ENCODE measurements at places on chromosomes 7 and 10.

DNA sequence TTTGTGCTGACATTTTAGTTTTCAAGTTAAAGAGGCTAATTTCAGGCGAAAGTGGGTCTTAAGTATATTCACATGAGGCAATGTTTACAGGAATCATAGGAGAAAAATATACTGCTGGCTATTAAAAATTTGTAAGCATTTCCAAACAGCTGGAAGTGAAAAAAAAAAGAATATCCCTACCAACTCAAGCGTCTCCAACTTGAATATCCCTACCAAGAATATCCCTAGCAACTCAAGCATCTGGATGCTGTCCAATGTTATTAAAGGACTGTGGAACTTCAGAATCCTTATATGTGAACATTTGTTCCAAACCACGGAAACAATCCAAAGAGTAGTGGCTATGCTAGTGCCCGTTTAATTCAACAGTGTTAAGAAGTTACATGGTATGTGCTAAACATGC lies 1303.0 kb downstream of the GATA3 start:
- DNase-seq: no peak

- DNase-seq: no peak
Observed at GRCh38 chr7:100215895-100216294, 3.9 kb upstream of the PVRIG start.

DNA sequence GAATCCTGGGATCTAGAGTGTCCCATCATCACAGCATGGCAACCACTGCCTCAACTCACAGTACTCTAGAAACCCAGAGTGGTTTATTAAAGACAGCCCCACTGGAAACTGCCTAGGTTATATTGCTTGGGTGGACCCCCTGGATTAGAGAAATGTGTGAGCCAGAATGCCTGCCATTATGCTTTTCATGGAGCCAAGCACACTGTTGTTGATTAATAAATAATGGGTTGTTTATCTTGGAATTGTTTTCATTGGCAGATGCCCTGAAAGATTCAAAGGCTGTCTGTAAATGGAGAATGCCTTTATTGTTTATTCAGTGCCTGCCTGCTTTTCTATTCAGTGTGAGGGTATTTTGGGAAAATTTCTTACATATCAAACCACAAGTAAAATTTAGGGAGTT lies 52.1 kb downstream of the GNAI1 start:
- DNase-seq: no peak

DNA sequence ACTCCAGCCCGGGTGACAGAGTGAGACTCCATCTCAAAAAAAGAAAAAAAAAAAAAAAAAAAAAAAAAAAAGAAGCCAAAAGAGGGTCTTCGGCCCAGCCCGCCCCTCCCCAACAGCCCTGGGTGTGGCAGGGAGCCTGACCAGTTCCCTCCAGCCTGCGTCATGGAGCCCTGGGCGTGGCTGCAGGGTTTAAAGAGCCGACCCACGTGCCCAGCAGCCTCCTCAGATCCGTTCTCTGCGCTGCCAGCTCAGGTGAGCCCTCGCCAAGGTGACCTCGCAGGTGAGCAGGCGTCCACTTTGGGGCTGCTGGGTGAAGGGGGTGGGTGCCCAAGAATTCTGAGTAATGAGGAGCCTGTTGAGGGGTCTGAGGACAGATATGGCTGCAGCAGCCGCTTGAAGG lies at the start of gene FXYD4:
TSS of gene FXYD4 (plus strand) at position 219 of the 400 bp plus-strand sequence. CDS start 2,111 bp downstream, outside the sequence.
- no peak for DNase-seq

GRCh38 chr7:126443951-126444350 lies 808.8 kb downstream of the GRM8 start:
- DNase-seq: no peak

DNA sequence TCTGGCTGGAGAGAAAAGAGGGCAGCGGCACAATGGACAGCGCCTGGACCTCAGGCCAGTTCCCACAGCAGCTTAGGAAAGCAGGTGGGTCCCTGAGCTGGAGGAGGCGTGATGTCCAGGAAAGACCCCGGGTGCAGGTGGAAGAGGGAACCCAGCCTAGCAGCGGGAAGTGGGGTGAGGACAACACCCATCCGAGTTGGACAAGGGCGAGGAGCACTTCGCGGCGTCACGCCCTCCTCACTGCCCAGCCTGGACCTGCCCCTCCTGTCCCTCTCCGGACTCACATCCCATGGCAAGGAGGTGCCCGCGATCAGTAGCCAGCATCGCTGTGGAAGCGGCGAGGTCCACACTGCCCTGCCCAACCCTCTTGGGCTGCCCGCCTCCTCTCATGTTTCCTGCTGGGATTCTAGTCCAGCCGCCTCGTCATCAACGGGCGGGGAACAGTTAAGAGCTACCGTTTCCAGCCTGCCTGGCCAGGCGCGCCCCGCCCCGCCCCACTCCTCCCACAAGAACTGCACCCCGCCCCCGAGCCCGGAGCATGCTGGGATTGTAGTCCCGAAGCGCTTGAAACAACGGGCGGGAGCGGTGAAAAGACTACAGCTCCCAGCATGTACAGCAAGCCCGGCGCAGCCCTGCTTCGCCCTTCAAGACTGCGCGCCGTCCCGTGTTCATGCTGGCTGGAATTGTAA lies 930.6 kb upstream of the ZNF722 start:
- no peak for DNase-seq

- no peak for DNase-seq
Observed at GRCh38 chr10:18738835-18739234, 79.6 kb downstream of the ARL5B start.

DNA sequence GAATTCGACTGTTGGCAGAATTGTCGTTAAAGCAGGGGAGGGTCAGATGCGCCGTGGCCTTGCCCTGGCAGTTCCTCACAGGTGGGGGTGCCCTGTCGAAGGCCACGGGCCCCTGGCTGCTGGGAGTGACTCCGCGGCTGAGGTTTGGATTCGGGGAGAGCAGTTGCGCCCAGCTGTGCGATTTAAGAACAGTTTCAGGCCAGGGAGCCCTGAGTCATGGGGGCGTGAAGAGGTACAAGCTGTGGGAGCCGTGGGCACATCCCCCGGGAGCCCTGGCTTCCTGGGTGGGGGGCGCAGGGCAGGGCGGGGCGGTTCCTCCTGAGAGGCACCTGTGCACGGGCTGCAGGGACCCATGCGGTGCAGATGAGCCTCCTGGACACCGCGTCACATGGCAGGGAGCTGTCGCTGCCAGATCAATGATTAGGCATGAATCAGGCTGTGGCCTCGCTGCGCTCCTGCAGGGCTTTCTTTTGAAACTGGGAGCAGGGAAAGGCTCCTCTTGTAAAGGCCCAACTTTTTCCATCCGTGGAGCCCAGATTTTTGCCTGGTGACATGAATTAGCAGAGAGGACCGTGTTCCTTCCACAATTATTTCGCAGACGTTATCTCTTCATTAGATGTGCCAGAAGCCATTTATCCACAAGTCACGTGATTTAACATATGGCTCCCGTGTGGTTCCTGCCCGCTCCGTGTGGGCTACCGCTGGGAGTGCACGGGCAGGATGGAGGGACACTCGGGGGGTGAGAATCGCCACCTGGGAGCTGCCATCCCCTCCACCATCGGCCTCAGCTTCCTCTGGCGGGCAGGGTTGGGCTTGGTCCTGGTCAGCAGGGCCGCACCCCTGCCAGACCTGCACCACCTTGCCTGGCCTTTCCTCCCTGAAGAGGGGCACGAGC lies 918 bp downstream of the PWWP2B start:
- no peak for DNase-seq

- no peak for DNase-seq
Observed at GRCh38 chr7:134197345-134197744, 70.2 kb downstream of the LRGUK start.

DNA sequence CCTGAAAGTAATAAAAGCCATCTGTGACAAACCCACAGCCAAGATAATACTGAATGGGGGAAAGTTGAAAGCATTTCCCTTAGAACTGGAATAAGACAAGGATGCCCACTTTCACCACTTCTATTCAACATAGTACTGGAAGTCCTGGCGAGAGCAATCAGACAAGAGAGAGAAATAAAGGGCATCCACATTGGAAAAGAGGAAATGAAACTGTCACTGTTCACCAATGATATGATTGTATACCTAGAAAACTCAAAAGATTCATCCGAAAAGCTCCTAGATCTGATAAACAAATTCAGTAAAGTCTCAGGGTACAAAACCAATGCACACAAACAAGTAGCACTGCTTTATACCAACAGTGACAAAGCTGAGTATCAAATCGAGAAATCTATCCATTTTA lies 581.7 kb upstream of the TEX47 start:
- DNase-seq: no peak

- DNase-seq: no peak
Observed at GRCh38 chr7:4960363-4960762, 1.4 kb upstream of the MMD2 start.
